CD4-positive, alpha-beta memory T cell (primary cell): ENCODE measurements at places on chromosomes 5 and 9.

- DNase-seq: no peak
Observed at GRCh38 chr5:103561685-103562452, 720 bp downstream of the NUDT12 start.

DNA sequence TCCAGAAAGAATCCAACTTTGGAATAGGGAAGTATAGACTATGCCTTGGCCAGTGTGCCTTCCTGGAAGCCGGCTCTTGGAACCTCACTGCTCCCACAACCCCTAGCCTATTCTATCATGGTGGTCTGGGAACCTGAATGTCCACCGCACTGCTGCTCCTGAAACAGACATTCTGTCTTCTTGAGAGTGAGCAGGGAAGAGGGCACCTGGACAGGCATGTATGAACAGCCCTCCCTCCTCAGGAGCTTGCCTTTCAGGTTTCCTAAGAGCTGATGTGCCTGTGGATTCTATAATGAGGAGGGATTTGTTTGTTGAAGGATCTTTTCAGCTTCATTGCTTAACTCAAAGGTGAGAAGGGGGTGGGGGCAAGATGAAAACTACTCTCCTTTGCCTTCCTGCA is 55.1 kb upstream of the XPA start:
- DNase-seq: no peak

DNA sequence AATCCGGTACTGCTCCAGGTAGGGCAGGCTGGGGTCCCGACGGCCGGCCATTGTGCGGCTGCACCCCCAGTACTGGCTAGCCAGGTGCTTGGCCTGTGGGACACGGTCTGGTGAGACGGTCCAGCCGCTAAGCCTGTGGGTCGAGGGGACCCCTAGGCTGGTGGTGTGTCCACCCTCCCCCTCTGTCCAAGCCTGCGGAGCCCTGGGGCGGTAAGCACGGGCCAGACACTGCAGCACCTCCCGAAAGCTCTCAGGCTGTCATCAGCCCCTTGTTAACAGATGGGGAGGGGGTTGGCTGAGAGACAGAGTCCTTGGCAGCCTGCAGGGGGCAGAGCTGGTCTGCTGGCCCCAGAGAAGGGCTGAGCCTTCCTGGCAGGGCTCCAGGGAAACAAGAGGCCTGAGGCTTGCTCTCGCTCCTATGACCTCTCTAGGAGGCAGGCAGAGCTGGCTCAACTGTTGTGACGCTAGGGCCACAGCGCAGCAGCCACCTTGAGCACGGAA is 11.8 kb upstream of the MRNIP start:
- DNase-seq: no peak

DNA sequence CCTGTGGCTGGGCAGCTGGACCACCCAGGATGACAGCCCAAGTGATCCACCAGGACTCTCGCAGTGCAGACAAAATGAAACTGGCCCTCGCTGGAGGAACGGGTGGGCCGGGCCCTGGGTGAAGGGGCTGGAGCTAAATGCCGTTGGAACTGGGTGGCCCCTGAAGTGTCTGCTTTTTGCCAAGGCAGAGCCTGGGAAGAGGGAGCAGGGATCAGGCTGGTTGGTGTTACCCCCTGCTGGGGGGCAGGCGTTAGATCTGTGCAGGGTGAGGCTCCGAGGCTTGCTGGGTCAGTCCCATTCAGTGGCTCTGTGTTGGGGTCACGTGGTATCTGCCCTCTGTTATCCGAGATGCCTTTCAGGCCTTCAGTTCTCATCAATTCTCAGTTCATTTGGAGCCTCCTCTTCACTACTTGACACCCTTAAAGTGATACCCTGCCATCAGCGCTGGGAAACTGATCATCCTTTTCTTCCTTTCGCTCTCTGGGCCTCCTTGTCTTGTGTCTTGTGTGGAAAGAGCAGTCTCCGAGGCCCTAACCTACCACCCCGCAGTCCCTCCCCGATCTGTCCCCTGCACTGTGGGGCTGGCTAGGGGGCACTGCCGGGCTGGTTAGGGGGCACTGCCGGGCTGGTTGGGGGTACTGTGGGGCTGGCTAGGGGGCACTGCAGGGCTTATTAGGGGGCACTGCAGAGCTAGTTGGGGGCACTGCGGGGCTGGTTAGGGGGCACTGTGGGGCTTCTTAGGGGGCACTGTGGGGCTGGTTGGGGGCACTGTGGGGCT is 37.3 kb downstream of the COL5A1 start:
- no peak for DNase-seq

GRCh38 chr9:79700607-79701360 is 129.0 kb downstream of the TLE4 start:
- no peak for DNase-seq

DNA sequence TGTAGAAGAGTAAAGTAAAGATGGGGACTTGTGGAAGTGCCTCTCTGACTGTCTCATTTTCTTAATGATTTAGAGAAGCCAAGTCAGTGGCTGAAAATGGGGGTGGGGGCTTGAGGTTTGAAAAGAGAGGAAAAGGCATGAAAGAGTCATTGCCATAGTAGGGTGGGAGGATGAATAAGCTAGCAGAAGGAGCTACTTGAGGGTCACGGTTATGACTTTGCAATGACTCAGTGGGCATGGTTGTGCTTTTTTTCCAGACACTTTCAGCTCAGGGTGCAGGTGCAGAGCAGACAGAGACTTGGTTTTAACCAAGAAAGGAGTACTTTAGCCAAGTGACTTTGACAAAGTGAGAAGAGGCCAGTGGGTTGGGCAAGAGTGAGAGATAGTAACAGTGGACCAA is 117.8 kb downstream of the PTTG1 start:
- no peak for DNase-seq
